ENCODE measurements at places on chromosomes 4 and X.

DNA sequence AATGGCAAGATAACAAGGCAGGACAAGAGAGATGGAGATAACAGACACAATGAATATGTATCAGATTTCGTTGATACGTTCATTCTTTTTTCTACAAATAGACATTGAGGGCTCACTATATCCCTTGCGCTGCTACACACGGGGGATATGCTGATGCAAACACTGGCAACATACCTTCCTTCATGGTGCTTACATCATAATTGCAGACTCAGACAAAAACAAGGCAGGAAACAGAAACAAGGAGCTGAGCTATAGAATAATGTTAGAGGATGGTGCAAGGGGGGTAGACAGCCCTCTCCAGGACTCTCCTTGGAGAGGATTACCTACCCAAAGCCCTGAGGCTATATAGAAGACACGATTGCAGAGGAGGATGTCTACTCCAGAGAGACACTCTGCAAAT lies 1069.5 kb downstream of the DMD start:
- DNase-seq = no peak

- no peak for DNase-seq
Measured at GRCh38 chr4:26864899-26865298, 4.3 kb downstream of the STIM2 start.

- no peak for DNase-seq
Measured at GRCh38 chrX:42818151-42818921, 40.4 kb upstream of the PPP1R2C start.

- no peak for DNase-seq
Measured at GRCh38 chr4:45082101-45082500, 355.7 kb upstream of the GNPDA2 start.

- DNase-seq = peak; percentile 61
Measured at GRCh38 chr4:13642170-13642950, 14.8 kb upstream of the BOD1L1 start.

- DNase-seq = peak; percentile 93
Measured at GRCh38 chr4:177229331-177229730, 80.3 kb upstream of the NEIL3 start.

GRCh38 chr4:118282692-118283091 lies 70.1 kb downstream of the PRSS12 start:
- no peak for DNase-seq

DNA sequence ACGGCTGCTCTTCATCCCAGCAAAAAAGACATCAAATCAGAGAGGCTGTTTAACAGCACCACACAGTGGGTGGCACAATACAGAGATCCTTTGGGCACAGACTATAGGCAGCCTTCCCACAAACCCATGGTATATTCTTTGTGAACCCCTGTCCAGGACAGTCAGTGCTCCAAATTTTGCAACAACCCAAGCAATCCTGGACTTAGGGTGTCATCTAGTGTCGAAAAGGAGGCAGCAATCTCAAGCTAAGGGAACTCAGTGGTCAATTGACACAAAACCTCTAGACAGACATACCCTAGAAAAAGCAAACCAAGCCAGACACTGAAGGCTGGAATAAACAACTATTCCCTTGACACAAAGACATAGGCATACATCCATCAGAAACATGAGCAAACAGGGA lies 137.4 kb downstream of the BMP15 start:
- DNase-seq = no peak

GRCh38 chr4:76694056-76694455 lies 203.9 kb downstream of the SOWAHB start:
- DNase-seq = no peak

DNA sequence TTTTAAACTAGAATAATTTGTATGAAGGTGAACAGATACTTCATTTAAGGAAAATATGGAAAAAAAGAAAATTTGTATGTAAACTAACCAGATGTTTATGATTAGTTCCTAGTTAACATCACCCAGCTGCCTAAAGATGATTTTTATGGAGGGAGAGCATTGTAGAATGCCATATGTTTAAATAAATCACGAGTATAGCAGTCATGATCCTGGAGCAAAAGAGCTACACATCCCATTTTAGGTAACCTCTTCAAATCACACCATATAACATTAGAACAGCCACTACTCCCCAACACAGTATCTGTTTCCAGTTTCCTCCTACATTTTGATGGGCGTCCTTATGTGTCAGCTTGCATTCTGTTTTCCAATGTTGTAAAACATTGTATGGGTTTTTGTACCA lies 571.9 kb upstream of the FAM241A start:
- no peak for DNase-seq

- no peak for DNase-seq
Measured at GRCh38 chrX:135981010-135981409, 4.2 kb upstream of the SLC9A6 start.

DNA sequence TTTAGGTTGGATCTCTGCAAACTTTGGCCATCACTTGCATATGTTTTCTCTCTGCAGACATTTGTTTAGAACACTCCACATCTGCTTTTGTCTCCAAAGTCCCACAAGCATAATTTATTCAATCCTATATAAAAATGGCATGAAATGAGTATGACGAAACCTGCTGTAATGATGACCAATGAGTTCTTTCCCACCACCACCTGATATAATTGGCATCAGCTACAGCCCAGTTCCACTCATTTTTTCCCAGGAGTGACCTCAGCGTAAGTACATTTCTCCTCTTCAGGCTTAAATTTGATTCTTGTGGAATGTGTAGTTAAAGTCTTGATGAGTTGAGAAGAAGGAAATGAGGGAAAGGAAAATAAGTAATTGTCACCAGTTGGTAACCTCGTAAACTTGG lies 205.1 kb downstream of the AWAT2 start:
- DNase-seq = no peak

GRCh38 chr4:186878203-186878776 lies 154.6 kb upstream of the FAT1 start:
- no peak for DNase-seq

DNA sequence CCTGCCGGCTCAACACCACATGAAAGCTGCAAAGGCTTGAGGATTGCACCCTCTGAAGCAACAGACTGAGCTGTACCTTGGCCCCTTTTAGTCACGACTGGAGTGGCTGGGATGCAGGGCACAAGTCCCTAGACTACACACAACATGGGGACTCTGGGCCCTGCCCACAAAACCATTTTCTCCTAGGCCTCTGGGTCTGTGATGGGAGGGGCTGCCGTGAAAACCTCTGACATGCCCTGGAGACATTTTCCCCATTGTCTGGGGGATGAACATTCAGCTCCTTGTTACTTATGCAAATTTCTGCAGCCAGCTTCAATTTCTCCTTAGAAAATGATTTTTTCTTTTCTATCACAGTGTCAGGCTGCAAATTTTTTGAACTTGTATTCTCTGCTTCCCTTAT lies 123.5 kb upstream of the SMARCAD1 start:
- no peak for DNase-seq

DNA sequence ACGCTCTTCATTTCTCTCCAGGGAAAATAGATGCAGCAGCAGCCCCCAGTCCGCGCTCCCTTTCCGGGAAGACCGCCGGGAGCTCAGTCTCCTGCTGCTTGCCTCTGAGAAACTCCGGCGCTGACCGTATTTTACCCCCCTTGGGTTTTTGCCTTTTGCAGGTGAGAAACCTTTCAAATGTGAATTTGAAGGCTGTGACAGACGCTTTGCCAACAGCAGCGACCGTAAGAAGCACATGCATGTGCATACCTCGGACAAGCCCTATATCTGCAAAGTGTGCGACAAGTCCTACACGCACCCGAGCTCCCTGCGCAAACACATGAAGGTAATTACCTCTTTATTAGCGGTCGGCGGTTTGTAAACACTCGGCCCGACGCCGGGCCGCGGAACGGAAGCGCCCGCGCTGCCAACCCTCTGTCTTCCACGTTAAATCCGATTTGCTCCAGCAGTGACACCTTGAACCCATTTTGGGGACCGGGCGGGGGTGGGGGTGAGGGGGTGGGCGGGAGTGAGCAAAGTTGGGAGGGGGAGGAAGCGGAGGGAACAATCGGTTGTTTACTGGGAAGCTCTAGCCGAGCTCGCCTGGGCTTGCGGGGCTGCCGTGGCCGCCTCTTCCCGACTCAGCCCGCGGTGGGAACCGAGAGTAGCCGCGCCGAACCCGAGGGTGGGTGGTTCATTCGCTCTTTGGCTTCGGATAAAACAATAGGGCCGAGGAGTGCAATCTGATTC lies 3.0 kb downstream of the ZIC3 start:
- no peak for DNase-seq

GRCh38 chrX:10206317-10206716 lies 49.5 kb downstream of the CLCN4 start:
- no peak for DNase-seq

- DNase-seq = no peak
Measured at GRCh38 chr4:159046683-159047082, 56.2 kb upstream of the RAPGEF2 start.

DNA sequence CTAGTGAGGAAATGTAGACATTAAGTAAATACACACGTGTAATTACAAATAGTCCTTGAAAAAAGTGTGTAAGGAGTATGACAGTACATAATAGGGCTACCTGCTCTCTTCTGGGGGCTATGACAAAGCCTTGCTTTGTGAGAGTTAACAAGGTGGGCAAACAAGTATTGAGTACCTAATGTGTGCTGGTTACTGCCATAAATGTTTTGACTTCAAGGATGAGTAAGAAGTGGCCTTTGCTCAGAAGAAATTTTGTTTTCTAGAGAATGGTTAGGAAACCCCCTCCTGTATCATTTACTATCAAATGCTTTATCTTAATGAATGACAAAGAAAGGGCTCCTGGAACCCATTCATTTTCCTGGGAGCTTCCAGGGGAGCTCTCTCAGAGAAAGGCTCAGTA lies 167.0 kb upstream of the CASK start:
- no peak for DNase-seq

- DNase-seq = no peak
Measured at GRCh38 chrX:13270360-13270759, 49.5 kb downstream of the ATXN3L start.

DNA sequence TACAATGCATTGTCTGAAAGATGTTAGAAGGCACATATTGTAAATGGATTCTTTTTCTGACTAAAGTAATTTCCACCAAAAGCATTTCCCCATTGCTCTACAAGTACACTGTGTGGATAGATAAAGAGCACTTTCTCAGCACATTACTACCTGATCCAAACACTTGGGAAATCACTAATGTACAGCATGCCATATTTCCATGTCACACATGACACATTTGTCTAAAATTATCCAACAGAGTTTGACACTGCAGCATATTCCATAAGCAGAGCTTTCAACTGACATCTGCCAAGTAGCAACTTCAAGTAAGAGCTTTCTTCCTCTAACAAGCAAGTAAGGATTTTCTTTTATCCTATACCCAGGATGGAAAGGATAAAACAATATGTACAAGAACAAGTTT lies 49.5 kb downstream of the REELD1 start:
- DNase-seq = no peak

DNA sequence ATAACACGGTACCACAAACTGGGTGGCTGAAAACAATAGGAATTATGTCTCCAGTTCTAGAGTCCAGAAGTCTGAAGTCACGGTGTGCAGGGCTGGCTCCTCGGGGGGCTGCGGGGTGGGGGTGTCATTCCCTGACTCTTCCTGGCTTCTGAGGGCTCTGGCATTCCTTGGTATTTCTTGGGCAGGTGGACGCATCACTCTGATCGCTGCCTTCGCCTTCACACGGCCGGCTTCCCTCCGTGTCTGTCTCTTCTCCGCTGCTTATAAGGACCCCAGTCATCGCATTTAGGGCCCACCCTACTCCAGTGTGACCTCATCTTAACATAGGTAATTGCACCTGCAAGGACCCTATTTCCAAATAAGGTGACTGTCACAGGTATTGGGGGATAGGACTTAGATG lies 134.6 kb downstream of the CPZ start:
- DNase-seq = no peak

DNA sequence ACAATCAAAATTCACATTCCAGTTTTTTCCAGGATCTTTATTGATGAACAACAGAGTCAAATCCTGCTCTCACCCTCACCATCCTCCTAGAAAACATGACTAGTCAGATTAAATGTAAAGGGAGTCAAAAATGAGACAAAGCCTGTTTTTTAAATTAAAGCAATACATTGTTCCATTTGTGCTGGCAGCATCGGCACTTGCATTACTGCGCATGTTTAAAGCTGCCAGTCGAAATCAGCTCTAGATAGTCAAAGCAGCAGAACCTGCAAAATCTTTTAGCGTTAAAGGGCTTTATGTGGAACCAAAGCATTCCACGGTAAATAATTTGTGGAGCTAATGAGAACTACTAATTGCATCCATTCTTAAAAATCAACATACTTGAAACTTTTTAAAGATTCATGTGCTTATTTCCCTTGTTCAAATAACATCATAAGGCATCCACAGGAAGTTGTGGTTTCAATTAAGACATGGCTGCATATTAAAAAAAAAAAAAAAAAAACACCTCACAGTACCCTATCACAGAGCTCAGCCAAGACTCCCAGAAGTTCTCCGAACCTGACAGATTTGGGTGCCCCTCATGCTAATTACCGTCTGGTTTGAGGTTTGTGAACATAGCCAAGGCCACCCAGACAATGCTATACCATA lies 82.2 kb downstream of the SH3KBP1 start:
- DNase-seq = no peak

- peak; percentile 2 for DNase-seq
Measured at GRCh38 chr4:100797791-100798190, 280.0 kb upstream of the EMCN start.

- no peak for DNase-seq
Measured at GRCh38 chrX:149185087-149185486, 320.0 kb downstream of the IDS start.

DNA sequence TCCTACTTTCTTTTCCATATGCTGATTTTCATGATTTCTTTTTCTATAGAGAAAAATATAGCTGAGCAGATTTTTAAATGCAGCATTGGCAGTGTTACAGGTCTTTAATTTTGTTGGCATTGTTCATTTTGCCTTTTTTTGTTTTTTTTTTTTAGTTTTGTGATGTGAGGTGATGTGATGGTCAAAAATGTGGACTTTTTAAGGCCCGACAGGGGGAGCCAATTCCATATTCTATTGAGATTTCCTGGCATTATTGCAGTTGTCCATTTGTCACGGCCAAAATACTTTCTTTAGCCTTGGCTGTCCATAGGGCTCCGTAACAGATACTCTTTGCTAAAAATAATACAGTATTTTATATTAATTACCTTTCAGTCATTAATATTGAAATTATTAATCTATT lies 47.8 kb downstream of the SLIT2 start:
- peak; percentile 41 for DNase-seq

- no peak for DNase-seq
Measured at GRCh38 chrX:19630776-19631707, 115.7 kb upstream of the MAP3K15 start.

DNA sequence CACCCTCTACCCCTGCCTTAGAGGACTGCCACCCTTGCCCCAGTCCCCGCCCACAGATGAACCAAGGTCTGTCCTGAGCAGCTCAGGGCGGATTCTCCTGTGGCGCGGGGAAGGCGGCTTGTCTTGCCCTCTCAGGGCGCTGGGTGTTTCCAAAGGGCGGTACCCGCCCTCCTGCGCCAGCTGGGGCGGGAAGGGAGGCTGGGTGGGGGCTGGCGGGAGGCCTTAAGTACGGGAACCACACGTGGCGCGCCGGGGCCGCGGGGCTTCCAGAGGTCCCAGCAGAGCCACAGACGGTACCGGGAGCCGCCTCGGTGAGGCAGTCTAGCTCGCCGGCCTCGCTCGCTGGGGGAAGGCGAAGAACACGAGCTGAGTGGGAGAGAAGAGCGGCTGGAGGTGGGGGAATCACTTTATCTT lies 361.1 kb downstream of the MID1IP1 start:
- DNase-seq = no peak

All from osteoblast (primary cell).